Inflammatory macrophage (primary cell): ENCODE measurements at places on chromosomes 2 and 18.

- no peak for DNase-seq
These were observed 14.7 kb downstream of the CPLX4 start for GRCh38 chr18:59303656-59304195.

DNA sequence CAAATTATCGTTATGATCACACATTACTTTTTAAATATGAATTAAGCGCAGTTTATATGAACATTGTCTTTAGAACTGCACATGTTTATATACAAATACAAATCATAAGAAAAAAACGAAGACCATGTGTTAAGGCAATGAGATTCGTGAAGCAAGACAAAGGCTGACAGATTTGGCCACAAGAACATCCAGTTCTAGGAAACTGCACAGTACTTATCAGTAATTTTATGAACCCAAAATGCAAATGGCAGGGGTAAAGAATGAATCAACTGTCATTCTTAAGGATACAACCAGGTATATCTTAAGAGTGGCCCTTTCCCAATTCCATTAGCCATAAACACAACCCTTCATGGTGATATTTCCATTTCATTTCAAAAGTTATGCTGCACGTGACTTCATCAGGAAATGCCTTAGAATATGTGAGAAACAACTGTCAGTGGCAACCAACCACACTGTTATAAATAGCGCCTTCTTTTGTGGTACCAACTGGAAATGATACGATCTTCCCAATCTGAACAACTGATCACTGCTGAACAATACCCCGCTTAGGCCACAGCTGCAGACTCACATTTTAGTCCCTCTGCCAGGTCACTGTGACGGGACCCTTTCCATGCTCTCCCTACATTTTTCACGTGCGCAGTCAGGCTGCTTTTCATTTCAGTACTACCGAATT lies 144.9 kb downstream of the L3MBTL4 start:
- DNase-seq, result no peak

DNA sequence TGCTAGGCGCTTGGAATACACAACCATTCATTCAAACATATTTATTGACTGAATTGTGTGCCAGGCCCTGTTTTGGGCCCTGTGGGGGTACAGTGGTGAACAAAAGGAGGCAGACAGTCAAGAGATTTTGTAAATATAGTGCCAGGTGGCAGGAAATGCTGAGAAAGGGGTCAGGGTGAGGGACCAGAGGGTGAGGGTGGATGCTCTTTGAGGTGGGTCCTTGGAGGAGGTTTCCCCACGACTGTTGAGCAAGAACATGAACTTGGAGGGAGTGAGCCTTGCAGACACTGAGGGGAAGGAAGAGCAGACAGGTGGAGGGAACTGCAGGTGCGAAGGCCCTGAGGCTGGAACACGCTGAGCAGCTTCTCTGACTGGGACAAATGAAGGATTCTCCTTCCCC lies 40.7 kb downstream of the ODC1 start:
- DNase-seq, result no peak

DNA sequence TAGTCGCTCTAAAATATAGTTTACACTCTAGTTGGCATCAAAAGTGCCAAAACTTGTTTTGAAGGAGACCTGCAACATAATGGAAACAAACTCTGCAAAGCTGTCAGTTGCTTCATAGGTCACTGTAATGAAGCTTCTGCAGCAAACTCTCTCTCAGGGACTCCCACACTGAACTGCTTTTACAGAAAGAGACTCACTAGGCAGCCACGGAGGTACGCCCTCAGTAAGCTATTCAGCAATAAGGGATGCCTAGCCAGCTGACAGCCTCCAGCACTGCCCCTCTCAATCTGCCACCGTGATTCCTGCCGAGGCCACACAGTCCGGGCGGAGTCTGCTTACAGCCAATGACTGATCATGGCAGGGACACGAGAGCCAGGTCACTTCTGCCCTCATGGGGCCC lies 51.1 kb downstream of the COLEC12 start:
- DNase-seq, result no peak

- DNase-seq, result peak; percentile 36
These were observed 158.4 kb downstream of the FMNL2 start for GRCh38 chr2:152493417-152493816.

DNA sequence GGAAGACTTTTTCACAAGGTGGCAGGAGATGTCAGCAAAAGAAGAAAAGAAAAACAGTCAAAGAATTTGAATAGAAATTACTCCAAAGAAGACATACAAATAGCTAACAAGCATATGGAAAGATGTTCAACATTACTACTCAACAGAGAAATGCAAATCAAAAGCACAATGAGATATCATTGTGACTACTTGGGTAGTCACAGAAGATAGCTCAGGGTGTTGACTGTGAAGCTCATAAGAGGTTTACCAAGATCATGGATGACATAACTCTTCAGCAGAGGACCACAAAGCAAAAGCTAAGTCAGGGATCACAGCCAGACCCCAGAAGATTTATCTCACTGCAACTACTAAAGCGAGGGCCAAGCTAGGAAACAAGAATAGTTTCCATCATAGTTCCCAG lies 53.0 kb upstream of the TANK start:
- DNase-seq, result no peak
